Activated naive CD4-positive, alpha-beta T cell (primary cell): ENCODE measurements at places on chromosomes 2 and 18.

DNA sequence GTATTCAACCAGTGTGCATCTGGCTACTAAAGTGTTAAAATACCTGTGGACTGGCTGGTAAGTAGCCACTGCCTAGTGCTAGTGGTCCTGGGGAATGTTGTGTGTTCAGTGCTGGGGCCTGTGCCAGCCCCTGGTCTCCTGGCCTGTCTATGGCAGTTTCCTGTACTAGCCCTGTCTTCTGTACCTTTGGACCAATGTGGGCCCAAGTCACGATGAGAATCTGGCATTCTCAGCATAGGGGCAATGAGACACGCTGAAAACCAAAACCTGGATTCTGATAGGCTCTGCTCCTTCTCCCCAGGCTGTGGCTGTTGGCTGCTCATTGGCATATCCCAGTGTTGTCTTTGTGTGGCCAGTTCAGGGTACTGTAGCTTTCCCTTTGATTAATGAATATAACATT lies 170.4 kb downstream of the PTPRM start:
- no peak for DNase-seq

GRCh38 chr2:27873091-27873490 lies 17.1 kb downstream of the RBKS start:
- no peak for DNase-seq

- no peak for DNase-seq
These were observed 170.0 kb upstream of the ALKAL2 start for GRCh38 chr2:457792-458424.

- no peak for DNase-seq
These were observed 235.1 kb downstream of the SEPTIN10 start for GRCh38 chr2:109378682-109379081.

- DNase-seq, result no peak
These were observed 70.4 kb upstream of the CYP1B1 start for GRCh38 chr2:38146275-38146906.

DNA sequence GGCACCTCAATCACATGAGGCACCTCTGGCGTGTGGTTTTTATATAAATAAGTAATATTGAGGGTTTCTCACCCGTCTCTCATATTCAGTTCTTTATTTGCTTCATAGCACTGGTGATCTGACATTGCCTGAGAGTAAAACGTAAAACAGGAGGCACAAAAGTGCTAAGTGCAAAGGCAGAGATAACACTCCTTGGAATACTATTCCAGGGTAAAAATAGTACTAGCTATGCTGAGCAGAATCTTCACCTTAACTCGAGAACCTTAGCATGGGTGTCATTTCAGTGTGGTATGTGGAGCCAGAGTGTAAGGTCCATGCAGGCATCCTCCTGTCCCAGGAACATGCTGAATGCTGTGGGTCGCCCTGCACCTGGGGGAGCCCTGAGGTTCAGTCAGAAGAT lies 26.9 kb downstream of the ZCCHC2 start:
- no peak for DNase-seq

DNA sequence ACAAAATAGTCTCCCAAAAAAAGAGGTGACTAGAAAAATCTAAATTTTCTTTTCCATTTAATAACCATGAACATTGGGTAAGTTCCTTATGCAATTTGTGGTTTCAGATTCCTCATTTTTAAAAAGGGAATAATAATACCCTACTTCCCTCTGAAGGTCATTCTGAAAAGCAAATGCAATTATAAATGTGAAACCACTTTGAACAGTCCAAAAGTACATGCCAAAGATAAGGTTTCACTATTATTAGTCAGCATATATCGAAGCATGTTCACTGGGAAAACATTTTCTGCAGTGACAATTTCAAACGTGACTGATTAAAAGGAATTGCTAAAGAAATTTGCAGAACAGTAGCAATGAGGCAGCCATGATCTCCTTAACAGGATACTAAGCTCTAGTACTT lies 100.1 kb upstream of the RNF152 start:
- DNase-seq, result no peak

GRCh38 chr2:175855794-175856453 lies 146.1 kb downstream of the LNPK start:
- no peak for DNase-seq

DNA sequence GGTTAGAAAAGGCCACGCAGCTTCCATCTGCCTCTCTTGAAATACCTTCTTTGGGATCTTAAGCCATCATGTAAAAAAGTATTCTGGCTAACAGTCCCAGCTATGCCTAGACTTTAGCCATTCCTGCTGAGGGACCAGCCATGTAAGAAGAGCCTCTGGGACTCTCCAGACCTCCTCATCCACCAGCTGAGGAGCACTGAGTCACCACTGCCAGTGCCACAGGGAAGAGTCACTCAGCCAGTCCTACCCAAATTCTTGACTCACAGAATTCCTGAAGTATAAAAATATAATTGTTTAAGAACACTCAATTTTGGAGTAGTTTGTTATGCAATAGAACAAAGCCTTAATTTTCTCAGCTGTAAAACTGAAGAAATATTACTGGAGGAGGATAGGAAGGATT lies 436.7 kb downstream of the ZEB2 start:
- DNase-seq, result no peak

DNA sequence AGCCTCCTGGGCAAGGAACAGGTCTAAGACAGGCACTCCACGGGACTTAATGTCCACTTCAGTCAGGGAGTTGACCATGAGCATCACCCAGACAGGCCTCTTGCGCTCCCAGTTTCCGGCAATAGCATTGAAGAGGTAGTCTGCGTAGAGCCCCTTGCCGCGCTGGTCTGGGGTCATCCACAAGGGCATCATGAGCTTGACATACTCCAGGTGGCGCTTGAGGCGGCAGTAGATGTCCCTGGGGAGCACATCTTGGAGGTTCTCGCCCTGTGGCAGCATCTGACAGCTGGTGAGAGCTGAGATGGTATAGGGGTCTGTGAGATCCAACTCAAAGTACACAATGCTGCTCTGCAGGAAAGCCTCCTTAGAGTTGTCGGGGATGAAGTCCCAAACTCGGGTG lies 10.6 kb downstream of the TRABD2A start:
- no peak for DNase-seq

DNA sequence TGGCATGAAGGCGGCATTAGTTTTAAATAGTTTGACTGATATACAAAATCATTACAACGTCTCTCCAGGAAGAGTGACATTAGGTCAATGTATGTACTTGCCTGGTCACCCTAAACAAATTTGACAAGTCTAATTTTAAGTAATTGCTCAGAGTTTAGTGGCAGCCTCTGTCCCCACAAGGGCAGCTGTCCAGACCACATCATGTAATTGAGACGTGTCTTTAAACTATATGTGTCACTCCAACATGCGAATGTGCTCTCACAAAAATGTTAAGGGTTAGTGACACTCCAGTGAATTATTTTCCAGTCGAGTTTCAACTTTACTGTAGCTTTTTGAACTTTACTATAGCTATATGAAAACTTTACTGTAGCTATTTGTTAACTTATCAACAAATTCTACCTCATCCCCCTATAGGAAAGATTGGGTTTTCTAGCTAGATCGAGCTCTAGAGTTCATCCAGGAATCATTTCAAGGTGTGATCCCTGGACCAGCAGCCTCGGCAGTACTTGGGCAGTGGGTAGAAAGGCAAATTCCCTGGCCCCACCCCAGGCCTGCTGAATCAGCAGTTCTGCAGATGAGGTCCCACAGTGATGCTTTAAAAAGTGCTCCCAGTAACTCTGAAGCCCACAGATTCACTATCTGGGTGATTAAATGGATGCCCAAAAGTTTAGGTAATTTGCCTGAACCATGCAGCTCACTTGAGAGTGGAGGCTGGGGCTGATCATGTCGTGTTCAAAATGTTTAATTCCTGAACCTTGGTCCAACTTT lies 66.4 kb upstream of the POU3F3 start:
- DNase-seq, result no peak
